H4 (cell line): ENCODE measurements at places on chromosomes 2 and 18. TPM values are rescaled to one million over a fixed set of nuclear protein-coding genes. Genes with fewer than 3 reads are reported as not detected.

- DNase-seq: no peak
Observed at GRCh38 chr2:63051795-63052333, 1.2 kb downstream of the OTX1 start.

GRCh38 chr2:128793404-128793803 lies 474.7 kb upstream of the HS6ST1 start:
- DNase-seq: no peak

DNA sequence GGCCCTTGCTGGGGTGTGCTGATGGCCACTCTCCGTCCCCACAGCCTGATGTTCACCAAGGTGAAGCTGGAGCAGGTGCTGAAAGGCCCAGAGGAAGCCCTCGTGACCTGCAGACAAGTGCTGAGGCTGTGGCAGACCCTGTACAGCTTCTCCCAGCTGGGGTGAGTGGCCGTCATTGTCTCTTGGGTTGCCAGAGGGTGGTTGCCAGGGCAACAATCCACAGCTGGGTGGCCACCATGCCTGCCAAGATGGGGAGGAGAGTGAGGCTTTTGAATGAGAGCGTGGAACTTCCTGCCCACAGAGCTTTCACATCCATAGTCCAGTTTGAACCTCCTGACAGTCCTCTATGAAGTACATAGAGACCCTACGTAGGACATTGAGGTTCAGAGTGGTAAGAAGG lies 108.8 kb downstream of the STPG4 start:
- DNase-seq: no peak

DNA sequence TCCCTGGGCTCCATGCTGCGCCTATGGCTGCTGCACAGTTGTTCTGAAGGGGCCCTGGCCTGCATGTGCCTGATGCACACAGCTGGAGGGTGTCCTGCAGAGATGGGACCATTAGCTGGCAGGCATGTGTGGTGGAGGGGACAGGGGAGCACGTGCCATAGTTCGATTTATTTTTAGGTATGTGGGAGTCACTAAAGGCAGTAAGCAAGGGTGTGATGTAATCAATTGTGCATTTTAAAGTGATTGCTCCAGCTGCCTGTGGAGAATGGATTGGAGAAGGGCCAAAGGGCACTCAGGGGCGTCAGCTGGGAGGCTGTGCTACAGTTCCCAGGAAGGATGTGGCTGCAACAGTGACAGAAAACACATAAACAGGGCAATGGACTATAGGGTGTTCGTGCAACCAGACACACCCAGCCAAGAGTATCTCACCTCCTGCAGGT lies 205.1 kb downstream of the ARL4C start:
- peak; percentile 65 for DNase-seq

DNA sequence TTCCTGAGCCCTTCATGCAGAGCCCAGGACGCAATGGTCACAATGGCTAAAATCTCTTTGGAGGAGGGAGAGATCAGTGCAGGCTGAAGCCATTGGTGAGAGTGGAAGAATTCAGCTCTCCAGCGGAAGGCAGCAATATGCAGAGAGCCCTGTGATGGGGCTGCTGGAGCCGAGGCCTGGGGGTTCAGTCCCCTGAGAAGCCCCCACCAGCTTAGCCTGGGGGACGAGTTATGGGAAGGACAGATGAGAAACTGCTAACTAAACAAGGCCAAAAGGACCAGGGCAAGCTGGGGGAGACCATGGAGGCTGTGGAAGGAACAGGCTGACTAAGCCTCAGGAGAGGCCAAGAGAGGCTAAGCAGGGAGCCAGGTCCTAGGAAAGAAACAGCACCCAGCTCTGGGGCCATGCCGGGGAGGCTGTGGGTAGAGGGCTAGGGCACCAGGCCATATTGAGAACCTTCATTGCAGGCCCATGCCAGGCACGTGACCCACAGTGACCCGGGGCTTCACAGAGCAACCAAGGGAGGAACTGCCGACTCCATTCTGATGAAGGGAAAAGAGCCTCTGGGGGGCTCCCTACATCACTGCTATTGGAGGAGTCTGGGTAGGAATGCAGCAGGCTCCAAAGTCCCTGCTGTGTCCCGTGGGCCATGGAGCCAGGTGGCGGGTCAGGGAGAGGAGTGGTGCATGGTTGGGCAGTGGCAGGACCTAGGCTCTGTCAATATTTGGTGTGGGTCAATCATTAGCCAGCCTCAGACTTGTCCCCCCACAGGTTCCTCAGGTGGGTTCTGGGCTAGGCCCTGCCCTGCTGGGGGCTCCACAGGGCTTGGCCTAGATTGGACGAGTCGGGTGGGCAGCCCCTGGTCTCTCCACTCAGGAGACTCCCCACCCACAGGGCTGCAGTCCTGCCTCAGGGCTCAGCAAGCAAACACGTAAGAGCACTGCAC lies 19.8 kb downstream of the PROC start:
- no peak for DNase-seq

- DNase-seq: peak; percentile 48
Observed at GRCh38 chr2:74261204-74261864, 62.9 kb downstream of the MTHFD2 start.

The SRD5A2 gene
- not detected in 2 replicates for total RNA-seq

The ZSCAN30 gene
- total RNA-seq: 4.8 and 5.3 TPM in 2 replicates

The MARCHF4 gene
- total RNA-seq: 0.15 and 0.29 TPM in 2 replicates
